ENCODE measurements at places on chromosomes 6 and 20. TPM values are rescaled to one million over a fixed set of nuclear protein-coding genes. Genes with fewer than 3 reads are reported as not detected.

OR2B6 gene
- not detected for total RNA-seq

GNAS-AS1 gene
- total RNA-seq = 0.42 TPM

RBPJL gene
- total RNA-seq = not detected

MUC21 gene
- not detected for total RNA-seq

FAM217A gene
- not detected for total RNA-seq

MYB gene
- not detected for total RNA-seq

BFSP1 gene
- 0.65 TPM for total RNA-seq

LY86 gene
- total RNA-seq = 4.1 TPM
